ENCODE measurements at places on chromosomes 2 and 18.
A peak's percentile ranks its signal among the peaks of the same experiment; 100 is the strongest.

DNA sequence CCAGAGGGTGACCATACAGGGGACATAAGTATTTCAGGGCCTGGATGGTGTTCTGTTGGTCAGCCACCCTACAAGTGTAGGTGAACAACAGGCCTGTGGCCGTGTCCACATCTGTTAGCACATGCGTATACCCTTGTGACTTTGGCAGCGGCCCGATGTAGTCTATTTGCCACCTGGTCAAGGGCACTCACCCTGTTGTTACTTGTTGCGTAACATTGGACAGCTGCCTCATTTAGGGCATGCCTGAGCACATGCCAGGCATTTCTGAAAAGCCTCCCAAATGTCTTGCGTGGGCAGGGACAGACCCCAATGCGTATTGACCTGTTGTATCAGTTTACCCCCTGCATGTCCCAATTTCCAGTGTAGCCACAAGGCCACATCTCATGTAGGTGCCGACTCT lies 235.0 kb downstream of the MBD5 start:
- no peak for DNase-seq

GRCh38 chr2:235050980-235051351 lies 99.1 kb downstream of the SH3BP4 start:
- DNase-seq: peak; percentile 98

- DNase-seq: peak; percentile 92
Measured at GRCh38 chr2:134446383-134447017, 192.6 kb downstream of the MGAT5 start.

GRCh38 chr2:196415384-196415783 lies 224.1 kb upstream of the CCDC150 start:
- no peak for DNase-seq

GRCh38 chr2:164368896-164369295 lies 252.4 kb downstream of the GRB14 start:
- DNase-seq: peak; percentile 27

Measured in muscle of back (tissue), 13 donors.